CD4-positive, alpha-beta T cell treated with Interleukin-12 subunit alpha and Interleukin-12 subunit beta, for 1 hour (primary cell): ENCODE measurements at places on chromosomes 4 and X.

DNA sequence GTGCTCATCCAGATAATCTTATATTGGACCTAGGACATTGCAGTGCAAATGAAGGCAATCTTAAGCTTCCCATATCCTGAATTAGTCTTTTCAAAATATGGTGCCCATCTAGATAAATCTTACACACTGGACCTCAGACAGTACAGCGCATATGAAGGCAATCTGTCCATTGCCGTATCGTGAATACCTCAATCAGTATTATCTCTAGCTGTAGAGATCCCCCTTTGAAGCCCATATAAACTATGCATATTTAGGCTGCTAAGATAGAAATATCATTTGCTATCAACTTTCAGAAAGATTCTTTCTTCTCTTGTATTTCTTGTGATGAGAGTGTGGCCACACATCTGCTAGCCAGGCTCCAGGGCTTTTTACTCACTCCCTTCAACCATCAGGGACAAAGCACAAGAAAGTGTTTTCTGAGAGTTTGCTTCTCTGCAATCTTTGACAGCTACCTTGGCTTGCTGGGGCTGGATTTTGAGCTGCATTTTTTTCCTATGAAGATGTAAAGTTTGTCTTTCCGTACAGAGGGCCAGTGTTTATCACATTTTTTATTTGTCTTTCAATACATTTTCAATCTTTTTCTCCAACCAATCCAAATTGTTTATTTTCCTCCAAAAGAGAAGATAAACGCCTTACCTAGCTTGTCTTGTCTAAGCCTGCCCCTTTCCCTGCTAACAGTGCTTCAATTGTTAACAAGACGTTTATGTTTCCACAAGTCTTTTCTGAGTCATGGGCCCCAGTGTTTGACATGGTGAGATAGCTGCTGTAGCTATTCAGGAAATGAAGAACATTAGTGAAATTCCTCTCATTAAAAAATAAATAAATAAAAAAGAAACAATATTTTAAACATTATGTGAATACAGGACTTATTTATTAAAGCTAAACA lies 57.6 kb upstream of the FAT1 start:
- no peak for DNase-seq

- DNase-seq, result peak; percentile 82
These were observed 9.6 kb upstream of the CHRNA9 start for GRCh38 chr4:40325406-40326019.

GRCh38 chr4:145734576-145735346 lies 54.8 kb downstream of the C4orf51 start:
- DNase-seq, result no peak

GRCh38 chr4:102734116-102734515 lies 26.7 kb downstream of the MANBA start:
- no peak for DNase-seq

GRCh38 chrX:20653070-20653469 lies 386.4 kb upstream of the RPS6KA3 start:
- DNase-seq, result no peak

- no peak for DNase-seq
These were observed 580.8 kb upstream of the TENM3 start for GRCh38 chr4:181662383-181662782.

- no peak for DNase-seq
These were observed 14.0 kb upstream of the IGFBP7 start for GRCh38 chr4:57124145-57124544.

- DNase-seq, result no peak
These were observed 17.7 kb upstream of the ASB5 start for GRCh38 chr4:176286728-176287127.

- no peak for DNase-seq
These were observed 21.7 kb upstream of the CXCL8 start for GRCh38 chr4:73718375-73719373.

- DNase-seq, result no peak
These were observed 174.5 kb upstream of the MAOA start for GRCh38 chrX:43481576-43481975.

- DNase-seq, result no peak
These were observed 812.2 kb upstream of the CT83 start for GRCh38 chrX:117274965-117275364.

- no peak for DNase-seq
These were observed 70.8 kb downstream of the TBCK start for GRCh38 chr4:106245176-106245575.

- DNase-seq, result no peak
These were observed 487.7 kb downstream of the TECRL start for GRCh38 chr4:63921561-63921960.

GRCh38 chrX:17361620-17362019 lies 13.4 kb upstream of the NHS start:
- DNase-seq, result no peak

DNA sequence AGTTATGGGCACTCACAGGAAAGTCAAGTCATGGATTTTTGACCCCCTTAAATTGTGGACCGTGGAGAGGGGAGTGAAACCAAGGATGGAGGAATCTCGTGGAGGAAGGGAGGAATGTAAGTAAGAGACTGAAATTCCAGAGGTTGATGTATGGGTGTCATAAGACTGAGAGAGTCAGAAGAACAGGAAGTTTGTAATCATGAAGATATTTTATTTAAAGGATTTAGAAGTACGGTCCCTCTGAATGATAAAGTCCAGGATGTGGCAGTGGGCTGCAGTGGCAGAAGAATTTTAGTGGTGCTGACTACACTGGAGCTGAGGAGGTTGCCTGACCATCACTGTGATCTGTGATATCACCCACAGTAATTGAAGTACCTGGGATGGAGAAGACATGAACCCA lies 57.8 kb downstream of the DCLK2 start:
- no peak for DNase-seq
